Fibroblast of skin of abdomen (primary cell): ENCODE measurements at places on chromosomes 5 and 9.
A peak's percentile ranks its signal among the peaks of the same experiment; 100 is the strongest.

GRCh38 chr5:151617841-151618710 is 26.9 kb upstream of the FAT2 start:
- no peak for DNase-seq

- no peak for DNase-seq
These were observed 76.1 kb downstream of the KCNN2 start for GRCh38 chr5:114437936-114438335.

DNA sequence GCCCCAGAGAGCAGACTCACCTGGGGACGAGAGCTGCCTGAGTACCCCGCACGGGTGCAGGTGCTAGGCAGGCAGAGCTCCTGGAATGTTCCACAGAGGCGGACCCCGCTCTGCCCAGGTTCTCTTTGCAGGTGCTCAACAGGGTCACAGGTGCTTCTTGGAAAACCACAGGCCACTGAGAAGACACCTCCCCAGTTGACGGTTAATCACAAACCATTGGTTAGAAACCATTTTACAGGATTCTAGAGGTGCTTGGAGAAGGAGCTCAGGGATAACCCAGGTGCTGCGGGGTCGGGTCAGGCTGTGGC is 17.3 kb upstream of the SLC6A19 start:
- DNase-seq, result no peak

DNA sequence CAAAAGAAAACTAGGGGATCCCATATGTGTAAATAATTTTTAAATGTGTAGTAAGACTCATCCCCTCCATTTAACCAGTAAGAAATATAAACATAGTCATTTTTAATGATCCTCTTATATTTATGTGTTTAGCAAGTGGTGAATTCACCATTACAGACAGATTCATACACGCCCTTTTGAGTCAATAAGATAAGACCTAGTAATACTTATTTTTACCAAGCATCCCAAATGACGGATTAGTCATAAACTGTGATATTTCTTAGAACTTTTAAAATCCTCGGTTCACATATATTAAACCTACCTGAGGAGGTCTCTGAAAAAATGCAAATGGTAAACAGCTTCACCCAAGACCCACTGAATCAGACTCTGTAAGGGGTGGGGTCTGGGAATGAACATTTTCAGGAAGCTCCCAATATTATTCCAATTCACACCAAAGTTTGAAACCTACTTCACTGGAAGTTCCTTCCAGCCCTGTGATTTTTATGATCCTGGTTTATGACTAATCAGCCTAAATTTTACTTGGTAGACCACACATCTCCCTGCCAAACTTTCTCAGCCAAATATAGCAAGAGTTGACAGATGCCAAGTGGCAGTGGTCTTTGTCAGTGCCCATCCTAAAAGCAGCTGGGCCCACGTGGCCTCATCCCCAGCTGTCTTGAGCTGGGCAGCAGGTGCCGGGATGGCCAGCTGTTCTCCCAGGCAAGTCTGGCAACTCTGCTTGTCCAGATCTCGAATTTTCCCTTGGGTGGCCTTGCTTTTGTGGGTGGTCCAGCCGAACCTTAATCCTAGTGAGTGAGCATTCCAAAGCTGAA is 559.0 kb upstream of the RGMB start:
- peak; percentile 74 for DNase-seq

- peak; percentile 95 for DNase-seq
These were observed 105.5 kb upstream of the PITX1 start for GRCh38 chr5:135139381-135140134.

DNA sequence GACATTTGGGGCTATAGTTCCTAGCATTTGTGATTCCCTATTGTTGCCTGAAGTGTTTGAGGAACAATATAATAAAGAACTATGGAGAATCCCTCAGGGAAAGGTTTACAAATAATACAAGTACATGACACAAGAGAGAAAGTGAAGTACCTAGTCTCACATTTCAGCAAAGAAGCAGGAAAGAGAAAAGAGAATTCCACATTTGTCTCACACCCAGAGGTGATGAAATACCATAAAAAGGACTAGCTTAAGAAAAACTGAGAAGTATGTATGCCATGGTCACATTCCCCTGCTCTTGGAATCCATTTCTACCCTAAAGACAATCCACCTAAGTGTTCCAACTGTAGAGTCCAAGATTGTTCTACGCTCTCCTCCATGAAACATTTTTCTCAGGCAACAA is 79.0 kb upstream of the TARS1 start:
- DNase-seq, result peak; percentile 35

GRCh38 chr9:117823576-117823975 is 119.4 kb downstream of the TLR4 start:
- no peak for DNase-seq

- no peak for DNase-seq
These were observed 261.7 kb downstream of the KIF4B start for GRCh38 chr5:155275222-155275621.

GRCh38 chr5:118596255-118596654 is 392.1 kb downstream of the DTWD2 start:
- no peak for DNase-seq

- DNase-seq, result no peak
These were observed 309.2 kb downstream of the CTNND2 start for GRCh38 chr5:11595045-11595444.

GRCh38 chr5:173229966-173230689 is 4.9 kb downstream of the NKX2-5 start:
- no peak for DNase-seq

DNA sequence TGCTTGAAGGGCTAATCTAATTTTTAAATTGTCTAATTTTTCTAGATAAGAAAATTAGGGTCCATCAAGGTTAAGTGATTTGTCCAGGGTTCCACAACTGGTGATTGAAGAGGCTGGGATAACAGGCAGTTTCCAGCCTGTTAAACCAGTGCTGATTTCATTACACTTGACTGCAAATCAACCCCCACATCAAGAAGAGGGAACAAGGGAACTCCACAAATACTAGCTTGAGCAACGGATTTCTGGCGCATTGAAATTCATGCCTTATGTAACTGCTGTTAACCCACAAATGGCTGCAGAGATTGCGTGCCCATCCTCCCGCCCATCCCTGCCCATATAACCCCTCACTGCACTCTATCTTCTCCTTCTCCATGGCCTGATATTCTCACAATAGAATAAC is 10.0 kb downstream of the PLPPR1 start:
- DNase-seq, result no peak

GRCh38 chr5:43197535-43197934 is 5.5 kb downstream of the NIM1K start:
- no peak for DNase-seq

DNA sequence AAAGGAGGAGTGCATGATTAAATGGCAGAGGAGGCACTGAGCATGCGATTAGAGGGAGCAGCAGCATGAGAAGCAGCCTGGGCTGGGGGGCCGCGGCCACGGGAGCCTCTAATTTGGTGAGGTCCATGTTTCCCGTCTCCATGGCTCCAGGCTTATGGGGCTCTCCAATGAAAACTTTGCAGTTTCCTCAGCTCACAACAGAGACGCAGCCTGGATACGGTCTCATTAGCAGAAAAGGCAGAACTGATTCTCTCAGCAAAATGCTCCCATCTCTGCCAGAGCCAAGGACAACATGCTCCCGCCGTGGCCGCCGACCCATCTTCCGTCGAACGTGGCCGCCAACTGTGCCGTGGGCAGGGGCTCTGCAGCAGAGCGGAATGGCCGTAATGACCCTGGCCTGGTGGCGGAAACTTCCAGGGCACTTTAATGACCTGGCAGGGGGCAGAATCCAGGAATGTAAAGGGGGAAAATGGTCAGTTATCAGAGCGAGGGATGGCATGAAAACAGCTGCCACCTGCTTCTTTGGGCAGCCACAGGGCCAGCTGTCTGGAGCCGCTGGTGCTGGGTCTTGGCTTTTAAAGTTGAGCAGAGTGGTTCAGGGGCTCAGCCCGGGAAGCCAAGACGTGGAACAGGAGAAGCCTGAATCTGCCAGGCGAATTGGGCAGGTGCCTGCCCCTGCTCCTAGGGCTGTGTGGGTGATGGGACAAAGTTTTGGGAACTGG is 76.5 kb downstream of the COL5A1 start:
- DNase-seq, result no peak

DNA sequence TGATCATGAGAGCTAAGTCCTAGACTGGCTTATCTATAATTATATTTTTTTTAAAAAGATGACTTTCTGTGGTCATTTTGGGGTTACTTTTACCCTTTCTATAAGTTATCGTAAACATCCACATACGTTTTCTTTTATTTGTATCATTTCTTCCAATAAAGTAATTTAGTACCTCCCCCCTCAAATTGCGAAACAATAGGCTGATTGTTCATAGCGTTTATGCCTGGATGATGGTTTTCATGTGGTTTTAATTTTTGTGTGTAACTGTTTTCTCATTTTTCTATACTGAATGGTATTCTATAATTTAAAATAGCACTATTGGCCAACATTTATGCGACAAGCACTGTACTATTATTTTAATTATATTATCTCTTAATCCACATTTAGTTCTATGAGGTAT is 44.5 kb downstream of the SMC5 start:
- DNase-seq, result peak; percentile 48

GRCh38 chr9:128384801-128385495 is 13.8 kb downstream of the URM1 start:
- no peak for DNase-seq

- DNase-seq, result no peak
These were observed 40.0 kb downstream of the HRH2 start for GRCh38 chr5:175697846-175698245.

GRCh38 chr5:76291305-76292077 is 111.6 kb upstream of the IQGAP2 start:
- no peak for DNase-seq

DNA sequence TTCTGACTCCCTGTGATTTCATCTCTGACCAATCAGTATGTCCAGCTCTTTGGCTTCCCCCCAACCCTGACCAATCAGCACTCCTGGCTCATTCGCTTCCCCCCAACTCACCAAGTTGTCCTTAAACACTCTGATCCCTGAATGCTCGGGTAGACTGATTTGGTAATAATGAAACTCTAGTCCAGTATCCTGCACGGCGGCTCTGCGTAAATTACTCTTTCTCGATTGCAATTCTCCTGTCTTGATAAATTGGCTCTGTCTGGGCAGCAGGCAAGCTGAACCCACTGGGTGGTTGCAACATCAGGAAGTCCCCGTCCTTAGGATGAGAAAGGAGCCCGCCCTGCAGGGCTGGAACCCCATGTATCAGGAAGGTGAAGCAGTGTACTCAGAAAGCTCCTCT is 10.4 kb downstream of the FCN2 start:
- no peak for DNase-seq

- DNase-seq, result no peak
These were observed 216.4 kb downstream of the CDH10 start for GRCh38 chr5:24428345-24428744.

- no peak for DNase-seq
These were observed 39.2 kb downstream of the TTC1 start for GRCh38 chr5:160048131-160048530.

DNA sequence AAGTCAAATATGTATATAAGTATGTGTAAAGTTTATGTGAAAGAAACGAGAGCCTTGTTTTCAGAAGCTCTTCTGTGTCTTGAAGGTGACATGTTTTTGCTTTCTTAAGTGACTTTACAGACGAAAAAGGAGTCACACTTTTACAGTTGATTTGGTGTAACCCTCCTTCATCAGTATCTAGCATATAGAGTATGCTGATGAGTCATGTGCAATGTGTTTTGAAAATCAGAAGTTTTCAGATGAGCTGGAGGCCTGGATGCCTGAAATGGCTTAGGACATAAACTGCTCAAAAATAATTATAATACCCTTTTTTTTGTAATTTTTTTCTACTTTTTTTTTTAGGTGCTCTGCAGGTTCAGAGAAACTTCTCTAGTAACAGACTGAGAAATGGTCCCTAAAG is 209.5 kb downstream of the CD180 start:
- peak; percentile 46 for DNase-seq

DNA sequence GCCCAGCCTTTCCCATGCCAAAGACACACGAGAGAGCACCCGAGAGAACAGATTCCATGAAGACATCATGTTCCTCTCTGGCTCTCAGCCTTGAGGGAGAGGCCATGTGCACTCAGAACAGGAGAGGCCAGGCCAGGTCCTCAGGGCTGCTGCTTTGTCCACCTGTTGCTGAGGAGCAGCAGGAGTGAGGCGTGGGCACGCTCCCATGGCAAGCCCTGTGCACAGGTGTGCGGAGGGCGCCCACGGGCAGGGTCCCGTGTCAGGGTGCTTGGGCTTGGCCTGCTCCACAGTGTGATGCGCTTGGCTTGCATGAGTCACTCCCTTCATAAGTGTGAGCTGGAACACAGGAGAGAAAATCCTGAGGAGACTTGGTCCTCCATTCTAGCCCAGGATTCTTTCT is 27.4 kb downstream of the ZNF354A start:
- DNase-seq, result no peak

DNA sequence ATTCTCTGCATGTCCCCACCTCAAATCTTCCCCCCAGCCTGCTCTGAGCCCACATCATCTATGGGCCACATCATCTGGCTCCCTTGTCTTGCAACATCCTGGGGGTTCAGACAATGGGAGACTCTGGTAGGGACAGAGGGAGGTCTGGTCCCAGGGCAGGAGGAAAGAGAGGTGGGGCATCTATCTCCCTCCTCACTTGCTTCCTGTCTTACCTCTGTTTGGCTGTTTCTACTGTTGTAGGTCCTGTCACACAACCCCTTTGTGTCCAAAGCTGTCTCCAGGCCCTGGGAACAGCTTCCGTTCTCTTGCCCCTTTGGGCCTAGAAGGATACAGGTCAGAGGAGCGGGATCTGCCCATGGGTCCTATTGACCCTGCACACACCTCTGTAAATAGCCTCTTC is 227.2 kb downstream of the NSG2 start:
- no peak for DNase-seq

DNA sequence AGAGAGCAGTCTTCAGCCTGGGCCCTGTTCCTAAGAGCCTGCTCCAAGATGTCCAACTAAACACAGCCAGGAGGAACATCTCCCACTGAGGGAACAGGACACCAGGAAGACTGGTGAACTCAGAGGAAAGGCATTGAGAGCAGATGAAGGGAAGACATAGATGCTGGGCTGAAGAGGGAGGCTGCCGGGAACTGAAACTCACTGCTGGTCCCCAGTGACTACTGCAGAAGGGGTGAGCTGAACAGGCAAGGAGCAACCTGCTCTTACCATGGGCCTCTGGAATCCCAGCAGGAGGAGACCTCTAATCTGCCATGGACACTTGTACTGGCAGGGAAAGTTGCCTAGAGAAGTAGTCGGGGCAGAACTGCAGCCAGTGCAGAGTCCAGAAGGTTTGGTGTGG is 95.7 kb downstream of the TRPM3 start:
- peak; percentile 0 for DNase-seq

- no peak for DNase-seq
These were observed 3.3 kb upstream of the RALGDS start for GRCh38 chr9:133124123-133124906.

DNA sequence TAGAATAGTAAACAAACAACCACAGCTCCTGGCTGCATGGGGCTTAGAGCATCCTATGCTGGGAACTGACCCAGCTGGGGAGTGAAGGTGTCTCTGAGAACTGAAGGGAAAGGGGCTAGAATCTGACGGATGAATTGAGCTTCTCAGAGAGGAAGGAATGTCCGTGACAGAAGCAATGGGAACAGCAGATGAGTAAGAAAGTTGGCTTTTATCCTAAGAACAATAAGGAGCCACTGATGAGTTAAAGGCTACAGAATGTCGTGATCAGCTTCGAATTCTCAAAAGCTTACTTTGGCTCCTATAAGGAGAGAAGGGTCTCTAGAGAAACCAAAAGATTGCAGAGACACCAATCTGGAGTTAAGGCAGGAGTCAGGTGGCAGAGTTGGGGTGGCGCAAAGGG is 52.6 kb downstream of the EBF1 start:
- DNase-seq, result peak; percentile 51

- no peak for DNase-seq
These were observed 47.8 kb downstream of the ERGIC1 start for GRCh38 chr5:172881691-172882370.

GRCh38 chr9:4223312-4223833 is 76.5 kb downstream of the GLIS3 start:
- DNase-seq, result no peak

GRCh38 chr5:174311531-174312269 is 266.2 kb downstream of the NSG2 start:
- peak; percentile 62 for DNase-seq
